ENCODE measurements at places on chromosomes 5 and 9. TPM values are rescaled to one million over a fixed set of nuclear protein-coding genes. Genes with fewer than 3 reads are reported as not detected.

PCDHGA8 gene
- 0.82 TPM for polyA plus RNA-seq

CDKN2B gene
- 0.07 TPM for polyA plus RNA-seq

CCDC69 gene
- polyA plus RNA-seq = 9.0 TPM

PCDHGA10 gene
- polyA plus RNA-seq = 4.8 TPM

SLC6A19 gene
- polyA plus RNA-seq = 0.14 TPM

NIPAL4 gene
- 0.11 TPM for polyA plus RNA-seq

EFNA5 gene
- polyA plus RNA-seq = 24.3 TPM

PCDH1 gene
- 30.8 TPM for polyA plus RNA-seq

SPINK5 gene
- polyA plus RNA-seq = 0.56 TPM

ASS1 gene
- 16.1 TPM for polyA plus RNA-seq

STING1 gene
- 75.7 TPM for polyA plus RNA-seq

ZNF354C gene
- 16.0 TPM for polyA plus RNA-seq

CCDC183 gene
- polyA plus RNA-seq = 10.0 TPM

LOX gene
- 25.3 TPM for polyA plus RNA-seq

LTC4S gene
- polyA plus RNA-seq = 3.0 TPM

PDZD2 gene
- 16.2 TPM for polyA plus RNA-seq

CCDC192 gene
- polyA plus RNA-seq = 0.81 TPM

IFNB1 gene
- not detected for polyA plus RNA-seq

AJM1 gene
- polyA plus RNA-seq = 0.59 TPM

HAPLN1 gene
- 1.6 TPM for polyA plus RNA-seq

LHX6 gene
- 23.5 TPM for polyA plus RNA-seq

OTP gene
- not detected for polyA plus RNA-seq

IFNA2 gene
- not detected for polyA plus RNA-seq

RASGRF2 gene
- 1.7 TPM for polyA plus RNA-seq

CYLC2 gene
- not detected for polyA plus RNA-seq

GPR151 gene
- polyA plus RNA-seq = not detected

TRIP13 gene
- polyA plus RNA-seq = 9.4 TPM

PCA3 gene
- polyA plus RNA-seq = 0.23 TPM

AHRR gene
- polyA plus RNA-seq = 8.4 TPM

CKMT2 gene
- 6.0 TPM for polyA plus RNA-seq

INSL6 gene
- polyA plus RNA-seq = 0.56 TPM

PCDHGB1 gene
- polyA plus RNA-seq = 1.7 TPM
